ENCODE measurements at places on chromosomes 5 and 9.

DNA sequence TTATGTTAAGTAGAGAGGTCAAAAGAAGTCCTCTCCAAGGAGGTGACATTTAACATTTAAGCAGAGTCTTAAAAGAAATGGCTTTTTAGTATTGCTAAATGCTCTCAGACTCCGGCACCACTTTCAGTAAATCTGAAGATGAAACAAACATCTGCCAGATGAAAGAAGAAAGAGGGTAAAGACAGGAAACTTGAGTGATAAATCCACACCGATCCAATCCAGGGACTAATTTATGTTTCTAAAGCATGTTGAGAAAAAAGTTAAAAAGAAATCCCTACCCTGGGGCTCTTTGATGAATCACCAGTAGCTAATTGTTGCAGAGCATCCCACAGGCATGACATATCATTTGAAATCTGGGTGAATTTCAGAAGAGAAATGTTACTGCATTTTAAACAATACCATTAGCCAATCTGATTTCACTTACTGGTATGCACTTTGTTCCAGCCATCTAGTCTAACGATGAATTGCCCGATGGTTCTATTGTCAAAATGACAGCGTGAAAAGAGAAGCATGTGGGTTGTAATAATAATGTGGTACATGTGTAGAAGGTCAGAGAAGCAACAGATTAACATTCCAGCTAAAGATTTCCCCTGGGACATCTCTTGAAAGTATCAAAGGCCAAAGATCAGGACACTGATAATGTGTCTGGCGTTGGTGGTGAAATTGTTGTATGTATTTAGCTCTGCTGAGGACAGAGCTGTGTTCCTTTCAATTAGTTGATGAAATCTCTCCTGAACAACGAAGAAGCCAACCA lies 485.7 kb downstream of the CSNK1G3 start:
- DNase-seq = no peak

DNA sequence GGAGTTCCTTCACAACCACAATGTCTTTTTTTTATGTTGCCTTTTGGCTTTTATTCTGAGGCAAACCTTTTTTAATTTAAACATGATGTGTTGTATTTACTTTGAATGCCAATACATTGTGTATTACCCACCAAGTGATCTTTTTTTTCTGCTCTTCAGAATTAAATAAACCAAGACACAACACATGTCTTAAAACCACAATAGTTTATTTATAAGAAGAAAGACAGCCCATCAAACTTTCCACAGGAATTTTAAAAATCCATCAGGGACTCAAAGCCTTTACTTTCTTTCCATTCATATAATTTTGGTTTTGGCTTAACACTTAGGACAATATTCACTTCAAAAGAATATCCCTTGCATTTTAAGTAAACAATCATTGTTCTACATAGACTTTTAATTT lies 321.8 kb upstream of the MEF2C start:
- no peak for DNase-seq

DNA sequence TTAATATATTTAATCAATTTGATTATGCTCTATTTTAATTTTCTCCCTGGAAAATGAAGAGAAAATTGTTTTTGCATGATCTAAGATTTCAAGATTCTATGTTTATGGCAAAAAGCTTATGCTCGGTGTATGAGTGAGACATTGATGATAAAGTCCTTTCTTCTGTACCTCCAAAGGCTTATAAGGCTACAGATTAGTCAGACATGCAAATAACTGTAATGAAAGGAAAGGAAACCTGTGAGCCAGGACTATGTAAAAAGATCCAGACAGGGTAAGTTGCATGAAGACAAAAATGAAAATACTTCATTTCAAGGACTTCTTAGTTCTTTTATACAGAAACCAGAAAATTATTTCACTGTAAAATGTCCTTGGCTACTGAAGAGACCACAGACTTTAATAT lies 52.2 kb upstream of the EDIL3 start:
- no peak for DNase-seq

- peak; percentile 46 for DNase-seq
Observed at GRCh38 chr9:35258660-35259474, 97.1 kb downstream of the UNC13B start.

- no peak for DNase-seq
Observed at GRCh38 chr9:3243683-3244082, 282.1 kb downstream of the RFX3 start.

DNA sequence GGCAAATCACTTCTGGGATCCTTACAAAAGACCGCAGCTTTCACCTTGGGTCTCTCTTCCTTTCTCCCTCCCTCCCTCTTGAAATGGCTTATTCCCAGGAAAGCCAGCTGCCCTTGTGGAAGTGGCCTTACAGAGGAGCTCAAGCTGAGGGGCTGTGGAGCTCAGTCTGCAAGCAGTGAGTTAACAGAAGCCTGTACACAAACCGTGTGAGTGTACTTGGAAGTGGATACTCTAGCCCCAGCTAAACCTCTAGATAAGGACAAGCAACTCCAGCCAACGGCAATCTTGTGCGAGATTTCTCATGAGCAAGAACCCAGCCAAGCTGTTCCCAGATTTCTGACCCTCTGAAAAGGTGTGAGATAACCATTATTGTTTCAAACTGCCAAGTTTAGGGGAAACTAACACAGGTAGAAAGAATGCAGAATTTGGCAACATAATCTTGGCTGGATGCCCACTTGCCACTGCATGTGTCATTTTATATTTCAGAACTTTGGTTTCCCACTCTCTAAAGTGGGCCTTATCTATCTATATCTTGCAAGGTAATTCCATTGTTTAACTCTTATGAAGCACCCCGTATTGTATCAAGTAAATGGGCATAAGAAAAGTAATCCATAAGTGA lies 85.6 kb downstream of the CDH18 start:
- peak; percentile 59 for DNase-seq

DNA sequence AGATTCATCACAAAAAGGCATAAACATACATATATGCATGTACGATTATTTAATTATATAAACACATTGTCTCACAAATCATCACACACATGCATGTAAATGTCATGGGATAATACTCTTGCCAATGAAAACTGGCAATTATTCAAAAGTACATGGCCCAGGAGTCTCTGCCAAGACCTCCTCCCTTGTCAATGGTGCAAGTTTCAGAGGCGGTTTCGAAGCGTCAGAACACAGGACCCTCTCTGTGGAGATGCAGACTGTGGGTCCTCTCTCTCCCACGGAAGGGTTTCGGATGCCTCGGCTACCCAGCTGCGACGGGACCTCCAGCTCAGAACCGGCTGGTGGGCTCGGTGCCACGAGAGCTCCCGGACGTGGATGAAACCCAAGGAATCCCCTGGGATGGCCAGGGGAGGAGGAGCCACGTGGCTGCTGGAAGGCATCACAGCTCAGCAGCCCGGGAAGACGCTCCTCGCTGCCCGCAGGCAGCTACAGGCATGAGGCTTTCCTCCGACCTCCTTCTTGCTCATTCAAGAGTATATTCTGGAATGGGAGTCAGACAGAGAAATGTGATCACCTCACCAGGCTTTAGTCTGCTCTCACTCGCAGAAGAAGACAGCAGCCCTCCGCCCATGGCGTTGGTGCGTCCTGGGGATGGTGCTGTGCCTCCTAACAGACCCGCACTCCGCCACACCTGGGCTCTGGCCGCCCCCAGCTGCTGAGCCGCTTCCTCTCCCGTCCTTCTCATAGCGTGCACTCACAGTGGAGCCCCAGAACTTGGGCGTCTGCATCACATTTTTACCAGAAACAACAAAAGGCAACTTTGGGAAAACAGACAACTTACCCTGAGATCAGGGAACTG lies 308.8 kb downstream of the IRX2 start:
- no peak for DNase-seq

Measured in NCI-H446 (cell line).